ENCODE measurements at places on chromosomes 2 and 18. TPM values are rescaled to one million over a fixed set of nuclear protein-coding genes. Genes with fewer than 3 reads are reported as not detected.

The C2orf80 gene
- total RNA-seq, result not detected

The DSG4 gene
- not detected for total RNA-seq

The CAPN14 gene
- 0.12 TPM for total RNA-seq

The FHL2 gene
- 126 TPM for total RNA-seq

The CCDC150 gene
- 6.7 TPM for total RNA-seq

The SIGLEC15 gene
- total RNA-seq, result 1.5 TPM

The RAB17 gene
- 0.26 TPM for total RNA-seq

The ARL4C gene
- 163 TPM for total RNA-seq

The DTYMK gene
- 24.1 TPM for total RNA-seq

The EIPR1 gene
- total RNA-seq, result 26.8 TPM

The EFR3B gene
- 3.3 TPM for total RNA-seq

The PTCD3 gene
- 79.6 TPM for total RNA-seq

The CCDC141 gene
- 2.6 TPM for total RNA-seq

The CD207 gene
- total RNA-seq, result not detected

The GAD1 gene
- total RNA-seq, result not detected

The GLB1L gene
- 15.3 TPM for total RNA-seq

Measured in aortic smooth muscle cell (primary cell).